ENCODE measurements at places on chromosomes 6 and 20.
A peak's percentile ranks its signal among the peaks of the same experiment; 100 is the strongest.

DNA sequence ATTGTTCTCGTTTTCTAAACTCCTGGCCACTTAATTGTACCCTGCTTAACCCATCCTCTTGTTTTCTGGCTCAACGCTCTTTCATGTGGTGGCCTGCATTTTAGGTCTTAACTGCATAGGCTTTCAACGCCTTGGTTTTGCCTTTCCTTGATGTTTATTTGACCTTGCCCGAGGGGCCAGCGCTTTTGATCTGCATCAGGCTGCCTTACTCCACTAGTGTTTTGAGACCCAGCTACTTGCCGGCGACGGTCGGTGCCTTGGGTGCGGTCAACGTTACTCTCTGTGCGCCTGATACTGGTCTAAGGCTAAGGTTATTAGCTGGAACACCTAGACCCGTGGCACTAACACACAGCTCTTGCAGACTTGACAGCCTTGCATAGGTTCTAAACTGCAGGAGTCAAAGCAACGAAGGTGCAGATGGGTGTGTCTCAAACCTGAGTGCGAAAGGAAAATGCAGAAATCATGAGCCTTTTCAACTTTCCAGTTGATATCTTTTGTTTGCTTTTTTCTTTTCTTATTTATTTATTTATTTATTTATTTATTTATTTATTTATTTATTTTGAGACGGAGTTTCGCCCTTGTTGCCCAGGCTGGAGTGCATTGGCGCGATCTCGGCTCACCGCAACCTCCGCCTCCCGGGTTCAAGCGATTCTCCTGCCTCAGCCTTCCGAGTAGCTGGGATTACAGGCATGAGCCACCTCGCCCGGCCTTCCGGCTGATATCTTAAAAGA lies 138.8 kb downstream of the HFE start:
- DNase-seq = no peak

DNA sequence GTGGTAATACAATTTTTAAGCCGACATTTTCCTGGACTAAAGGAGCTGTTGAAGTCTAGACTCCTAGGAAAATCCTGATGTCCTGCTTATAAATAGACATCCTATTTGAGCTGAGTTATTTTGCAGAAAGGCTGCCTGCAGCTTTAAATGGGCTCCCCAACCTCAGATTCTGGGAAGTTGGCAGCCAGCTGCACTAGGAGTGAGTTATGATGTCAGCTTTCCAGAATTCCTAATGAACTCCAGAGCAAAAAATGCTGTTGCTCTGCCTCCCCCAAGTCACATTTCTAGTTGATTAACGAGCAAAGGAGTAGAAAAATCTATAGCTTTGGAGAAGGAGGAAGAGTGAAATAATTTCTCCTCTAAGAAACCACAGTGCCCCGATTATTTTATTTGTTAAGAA lies 346.3 kb upstream of the SULF2 start:
- no peak for DNase-seq

- no peak for DNase-seq
Measured at GRCh38 chr20:41308726-41309413, 8.7 kb downstream of the ZHX3 start.

DNA sequence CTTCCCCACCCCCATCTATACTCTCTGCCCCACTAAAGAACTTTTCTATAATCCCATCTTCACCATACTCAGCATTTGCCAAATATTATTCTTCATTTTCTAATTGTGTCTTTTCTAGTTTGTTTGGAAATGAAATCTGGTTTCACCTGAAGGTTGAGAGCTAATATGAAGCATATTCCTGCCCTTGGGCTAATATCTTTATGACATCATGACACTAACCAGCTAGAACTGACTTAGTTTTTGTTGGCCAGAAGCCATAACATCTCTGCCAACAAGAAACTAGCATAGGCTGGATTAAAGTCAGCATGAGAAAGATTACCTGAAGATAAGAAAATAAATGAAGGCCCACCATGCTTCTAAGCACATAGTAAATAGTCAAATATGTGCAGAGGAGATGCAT lies 16.7 kb downstream of the UNC5CL start:
- no peak for DNase-seq

GRCh38 chr6:89910902-89911240 lies 16.6 kb downstream of the GJA10 start:
- no peak for DNase-seq

DNA sequence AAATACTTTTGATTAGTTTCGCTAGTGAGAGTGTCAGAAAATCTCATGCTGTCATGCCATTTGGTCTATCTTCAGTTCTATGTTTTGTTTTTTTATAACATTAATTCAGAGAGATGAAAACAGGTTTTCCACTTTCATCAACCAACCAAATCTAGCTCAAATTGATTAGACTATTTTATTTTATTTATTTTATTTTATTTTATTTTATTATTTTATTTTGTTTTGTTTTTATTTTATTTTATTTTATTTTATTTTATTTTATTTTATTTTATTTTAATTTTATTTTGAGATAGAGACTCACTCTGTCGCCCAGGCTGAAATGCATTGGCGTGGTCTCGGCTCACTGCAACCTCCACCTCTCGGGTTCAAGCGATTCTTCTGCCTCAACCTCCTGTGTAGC lies 1391.0 kb upstream of the ADGRB3 start:
- DNase-seq = no peak

- peak; percentile 91 for DNase-seq
Measured at GRCh38 chr6:4134841-4135664, at the start of gene ECI2. ECI2 (minus strand) TSS chr6:4135575; CDS start chr6:4135560, 15 bp downstream.

GRCh38 chr6:128554302-128554701 lies 33.9 kb upstream of the PTPRK start:
- DNase-seq = no peak

- DNase-seq = no peak
Measured at GRCh38 chr6:83097204-83097603, 29.7 kb downstream of the DOP1A start.

GRCh38 chr6:157777344-157777743 lies 45.7 kb upstream of the SNX9 start:
- no peak for DNase-seq

DNA sequence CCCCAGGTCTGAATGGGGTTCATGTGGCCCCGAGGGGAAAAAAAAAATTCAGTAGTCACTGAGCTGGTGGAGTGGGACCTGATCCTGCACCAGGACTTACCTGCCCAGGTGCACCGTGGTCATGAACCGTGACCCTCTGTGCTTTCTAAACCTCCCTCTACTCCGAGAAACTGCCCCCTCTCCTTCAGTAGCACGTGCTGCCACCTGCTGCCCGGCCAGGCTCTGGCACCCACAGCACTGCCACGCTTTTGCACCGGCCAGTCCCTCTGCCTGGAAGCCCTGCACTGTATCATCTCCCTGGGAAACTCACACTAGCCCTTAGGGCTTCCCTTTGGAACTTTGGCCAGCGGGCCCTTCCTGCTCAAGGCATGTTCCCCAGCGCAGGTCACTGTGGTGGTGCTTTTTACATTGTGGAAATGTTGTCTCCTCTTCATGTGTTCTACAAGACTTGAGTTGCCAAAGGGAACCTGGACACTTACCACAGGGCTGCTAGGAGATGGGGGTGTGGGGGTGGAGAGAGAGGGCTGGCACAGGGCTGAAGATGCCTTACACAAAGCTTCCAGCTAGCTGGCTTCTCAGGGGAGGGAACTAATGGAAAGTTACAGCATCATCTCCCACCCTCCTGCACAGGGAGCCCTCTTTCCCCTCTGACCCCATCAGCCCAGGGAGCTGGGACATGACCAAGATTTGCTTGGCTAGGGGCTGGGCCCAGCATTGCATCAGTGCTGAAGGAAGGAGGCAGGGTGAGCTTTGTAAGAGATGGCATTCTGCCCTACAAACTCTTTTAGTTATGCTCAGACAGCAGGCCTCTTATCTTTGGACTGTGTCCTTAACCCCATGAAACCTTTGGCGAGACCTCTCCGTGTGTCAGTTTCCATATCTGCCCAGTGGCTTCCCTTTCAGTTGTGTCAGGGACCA lies 2.5 kb upstream of the PTPRT start:
- peak; percentile 58 for DNase-seq

DNA sequence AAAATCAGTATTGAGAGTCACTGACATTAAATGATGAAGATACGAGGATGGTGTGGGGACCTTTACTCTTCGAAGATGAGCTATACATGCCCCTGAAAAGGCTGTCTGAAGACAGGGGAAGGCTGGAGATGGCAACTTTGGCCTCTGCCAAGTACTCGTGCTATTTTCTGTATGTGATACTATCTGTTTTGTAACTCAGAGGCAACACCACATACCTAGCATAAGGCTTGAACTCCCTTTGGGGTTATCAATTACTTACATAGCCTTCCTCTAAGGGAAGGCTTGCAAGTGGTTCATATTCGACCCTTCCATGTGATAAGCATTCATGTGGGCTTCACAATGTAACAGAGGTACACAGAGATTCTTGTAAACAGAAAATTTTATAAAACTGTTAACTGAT lies 68.7 kb upstream of the FBXO30 start:
- no peak for DNase-seq

DNA sequence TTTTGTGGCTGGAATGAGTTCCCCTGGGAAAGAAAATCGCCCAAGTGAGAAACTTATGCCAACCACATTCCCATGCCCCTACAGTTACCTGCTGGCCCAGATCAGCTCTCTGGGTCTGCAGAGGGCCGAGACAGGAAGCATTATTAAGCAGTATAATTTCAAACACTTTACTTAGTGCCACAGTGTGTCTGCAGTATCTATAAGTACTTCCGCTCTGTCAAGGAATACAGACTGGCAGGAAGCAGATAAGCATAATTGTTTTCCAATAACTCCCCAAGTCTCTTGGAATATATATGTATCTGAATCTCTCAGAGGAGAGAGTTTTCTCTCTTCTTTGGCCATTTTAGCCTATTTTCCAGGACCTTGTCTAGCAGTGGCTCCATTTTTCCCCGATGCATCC lies 24.9 kb downstream of the SAYSD1 start:
- DNase-seq = no peak

- no peak for DNase-seq
Measured at GRCh38 chr20:50475681-50476292, 34.4 kb upstream of the PTPN1 start.

DNA sequence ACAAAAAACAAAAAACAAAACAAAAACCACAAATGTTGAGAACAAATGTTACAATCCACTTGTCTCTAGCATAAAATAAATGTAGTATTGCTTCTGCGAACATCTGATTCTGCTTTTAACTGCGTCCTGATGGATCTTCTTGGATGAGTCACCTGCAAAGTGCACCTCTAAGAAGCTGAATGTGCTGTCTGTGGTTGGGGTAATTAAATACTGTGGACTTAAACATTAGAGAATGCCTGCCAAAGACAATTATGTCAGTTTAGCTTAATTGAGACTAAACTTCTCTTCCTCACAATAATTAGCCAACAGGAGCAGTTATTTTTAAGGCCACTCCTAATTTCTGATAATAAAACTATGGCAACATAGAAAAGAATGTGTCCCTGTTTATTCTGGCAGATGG lies 253.4 kb downstream of the PHACTR1 start:
- DNase-seq = no peak

DNA sequence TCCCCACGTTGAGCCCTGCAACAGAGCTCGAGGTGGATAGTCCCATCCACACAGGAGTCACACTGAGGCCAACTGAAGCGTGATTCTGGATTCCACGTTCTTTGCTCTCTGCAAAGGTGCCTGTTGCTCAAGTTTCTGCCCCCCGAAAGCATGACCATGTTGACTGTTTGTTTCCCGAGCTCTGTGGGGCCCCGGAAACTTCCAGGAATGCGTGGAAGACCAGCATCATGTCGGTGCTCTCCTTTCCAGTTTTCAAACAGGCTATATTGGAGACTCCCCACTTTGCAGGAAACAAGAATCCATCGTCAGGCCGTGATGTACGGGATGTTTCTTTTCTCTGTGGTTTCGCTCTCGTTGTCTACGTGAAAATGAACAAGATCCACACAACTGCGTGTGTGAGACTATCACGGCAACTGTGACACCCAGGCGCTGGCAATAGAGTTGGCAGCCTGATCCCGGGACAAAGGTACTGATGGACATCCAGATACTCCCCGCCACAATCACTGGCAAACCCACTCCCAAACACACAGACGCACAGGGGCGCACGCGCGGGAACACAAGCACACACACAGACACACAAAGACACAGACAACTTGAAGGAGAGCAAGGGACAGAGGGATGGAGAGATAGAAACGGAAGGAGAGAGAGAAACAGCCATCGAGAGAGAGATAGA lies 444.6 kb upstream of the DEFB115 start:
- DNase-seq = no peak

DNA sequence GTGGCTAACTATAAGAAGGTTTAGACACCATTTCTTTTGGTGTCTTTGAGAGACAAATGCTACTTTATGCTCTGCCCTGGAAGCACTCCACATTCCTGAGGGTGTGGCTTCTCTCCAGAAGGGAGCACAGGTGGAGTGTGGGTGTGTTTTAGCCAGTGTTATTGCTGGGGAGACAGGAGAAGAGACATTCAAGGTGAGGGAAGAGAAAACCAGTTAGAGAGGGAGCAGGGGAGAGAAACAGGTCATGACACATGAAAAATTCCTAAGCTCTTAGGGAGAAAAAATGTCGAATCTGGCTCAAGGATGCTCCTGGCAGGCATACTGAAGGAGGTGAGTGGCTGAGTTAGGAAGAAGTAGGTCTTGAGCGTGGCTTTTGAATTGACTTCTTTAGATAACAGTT lies 292.8 kb downstream of the CLIC5 start:
- no peak for DNase-seq

GRCh38 chr6:108001696-108002231 lies 43.8 kb upstream of the SEC63 start:
- DNase-seq = no peak

- no peak for DNase-seq
Measured at GRCh38 chr6:156126535-156126934, 650.6 kb upstream of the ARID1B start.

DNA sequence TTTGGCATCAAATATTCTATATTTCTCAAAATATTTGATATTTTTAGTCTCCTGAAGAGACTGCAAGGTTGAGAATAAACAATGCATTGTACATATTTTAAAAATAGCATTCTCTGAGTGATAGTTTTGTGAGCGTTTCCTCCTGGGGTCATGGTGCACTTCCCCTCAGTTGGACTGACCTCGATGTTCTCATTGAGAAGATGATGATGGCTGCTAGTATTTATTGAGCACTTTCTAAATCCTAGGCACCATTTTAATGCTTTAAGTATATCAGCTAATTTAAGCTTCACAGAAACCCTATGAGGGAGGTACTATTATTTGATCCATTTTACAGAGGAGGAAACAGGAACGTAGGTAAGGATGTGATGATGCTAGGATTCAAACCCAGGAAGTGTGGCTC lies 18.2 kb downstream of the DSE start:
- no peak for DNase-seq

DNA sequence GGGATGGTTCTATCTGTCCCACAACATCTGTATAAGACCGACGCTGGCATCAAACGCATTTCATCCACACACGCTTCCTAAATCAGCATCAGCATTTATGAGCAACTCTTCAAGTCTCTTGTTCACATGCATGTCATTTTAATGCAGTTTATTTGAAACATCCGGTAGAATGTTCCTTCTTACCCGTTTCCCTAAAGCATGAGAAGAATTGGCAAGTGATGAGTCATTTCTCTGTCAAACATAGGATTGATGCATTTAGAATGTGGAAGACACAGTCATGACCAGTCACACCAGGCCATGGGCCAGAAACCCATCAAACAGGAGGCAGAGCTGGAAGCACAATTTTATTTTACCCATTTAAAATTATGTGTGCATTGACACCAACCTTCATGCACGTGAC lies 122.8 kb downstream of the UST start:
- DNase-seq = no peak

- no peak for DNase-seq
Measured at GRCh38 chr6:37631295-37631694, 66.4 kb downstream of the MDGA1 start.

GRCh38 chr6:130396722-130397121 lies 30.9 kb downstream of the TMEM200A start:
- DNase-seq = no peak

GRCh38 chr20:61382194-61382593 lies 130.1 kb downstream of the CDH4 start:
- no peak for DNase-seq

Measured in activated CD4-positive, alpha-beta T cell treated with anti-CD3 and anti-CD28 coated beads, Interleukin-2, amount 10 ng/mL, durations not matched to agents 24 days and 14 days (primary cell).